ENCODE measurements at places on chromosomes 5 and 9. TPM values are rescaled to one million over a fixed set of nuclear protein-coding genes. Genes with fewer than 3 reads are reported as not detected.
A peak's percentile ranks its signal among the peaks of the same experiment; 100 is the strongest.

GRCh38 chr5:185095-186070 lies 5.9 kb upstream of the LRRC14B start:
- DNase-seq: no peak

Gene SLC6A18
- 0.26 TPM for polyA plus RNA-seq

GRCh38 chr9:92980085-92980745 lies 32.9 kb downstream of the FGD3 start:
- DNase-seq: no peak

- no peak for DNase-seq
Observed at GRCh38 chr5:2739360-2740050, 12.0 kb downstream of the IRX2 start.

Gene ZDHHC11B
- 9.2 TPM for polyA plus RNA-seq

Gene CRB2
- 31.9 TPM for polyA plus RNA-seq

DNA sequence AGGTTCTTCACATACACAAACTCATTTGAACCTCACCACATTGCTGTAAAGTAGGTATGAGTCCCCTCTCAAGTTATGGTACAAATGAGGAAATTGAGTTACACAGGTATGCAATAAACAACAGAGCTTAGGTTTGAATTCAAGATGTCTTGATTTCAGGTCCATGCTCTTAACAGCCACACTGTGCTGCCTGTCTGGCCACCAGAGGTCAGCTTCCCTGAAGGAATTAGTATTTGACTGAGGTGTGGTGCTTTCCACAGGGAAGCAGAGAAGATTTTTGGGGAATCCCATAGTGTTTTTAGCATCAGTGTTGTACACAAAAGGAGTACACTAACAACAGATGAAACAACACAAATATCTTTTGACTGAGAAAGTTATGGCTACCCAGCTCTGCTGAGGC lies 94.4 kb upstream of the ITGA1 start:
- no peak for DNase-seq

Gene OR1Q1
- not detected for polyA plus RNA-seq

Gene INSL4
- polyA plus RNA-seq: not detected

Gene FEM1C
- polyA plus RNA-seq: 22.3 TPM

DNA sequence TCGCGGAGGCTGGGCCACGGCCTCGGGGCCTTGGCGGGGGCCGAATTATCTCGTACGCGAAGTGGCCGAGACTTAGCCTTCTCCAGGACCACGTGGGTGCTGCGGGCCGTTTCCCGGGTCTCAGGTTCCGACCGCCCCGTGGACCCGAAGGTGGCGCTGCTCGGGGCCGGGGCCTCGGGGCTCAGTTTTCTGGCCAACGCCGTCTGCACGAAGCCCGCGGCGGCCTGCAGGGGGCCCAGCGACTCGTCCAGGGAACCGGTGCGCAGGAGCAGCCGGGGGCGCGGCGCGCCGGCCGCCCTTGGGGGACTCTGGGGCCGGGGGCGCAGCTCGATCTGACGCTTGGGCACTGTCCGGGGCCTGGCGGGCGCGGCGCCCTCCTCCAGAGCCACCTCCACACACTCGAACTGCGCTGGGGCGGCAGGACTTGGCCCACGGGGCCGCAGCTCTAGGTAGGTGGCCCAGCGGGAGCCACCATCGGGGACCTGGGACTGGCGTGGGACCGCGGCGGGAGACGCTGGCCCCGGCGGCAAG lies 716 bp downstream of the PROB1 start:
- DNase-seq: peak; percentile 31

GRCh38 chr5:107982703-107983425 lies 312.1 kb upstream of the EFNA5 start:
- no peak for DNase-seq

DNA sequence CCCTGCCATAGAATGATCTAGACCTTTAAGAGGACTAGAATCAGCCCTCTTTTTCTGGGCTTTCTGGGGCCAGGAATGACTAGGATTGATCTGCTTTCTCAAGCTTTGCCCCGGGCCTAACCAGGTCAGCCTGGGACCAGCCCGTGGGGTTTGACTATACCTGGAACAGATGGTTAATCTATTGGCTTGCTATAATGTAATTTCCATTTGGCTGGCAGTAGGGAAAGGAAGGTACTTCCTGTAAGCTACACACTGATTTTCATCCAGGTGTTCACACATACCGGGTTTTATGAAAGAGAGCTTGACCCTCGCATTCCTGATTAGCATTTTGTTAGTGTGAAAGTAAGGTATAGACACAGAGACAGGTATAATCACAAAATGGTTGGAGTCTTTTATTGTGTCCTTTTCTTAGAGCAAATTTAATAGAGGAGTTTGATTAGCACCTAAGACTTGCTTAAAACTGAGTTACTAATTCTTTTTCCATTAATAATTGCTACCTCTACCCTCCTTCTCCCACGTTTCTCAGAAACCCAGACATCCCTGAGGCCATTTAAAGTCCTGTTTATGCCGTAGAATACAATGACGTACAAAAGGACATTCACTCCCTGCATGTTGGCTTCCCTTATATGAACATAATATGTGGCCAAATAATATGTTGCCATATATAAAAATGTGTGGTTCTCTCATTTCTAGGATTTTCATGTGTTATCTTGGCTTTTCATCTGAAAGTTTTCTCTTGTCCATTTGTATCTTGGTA lies 17.3 kb downstream of the LNPEP start:
- DNase-seq: no peak

Measured in renal pelvis (tissue), 12 donors.